ENCODE measurements at places on chromosomes 1 and 21. TPM values are rescaled to one million over a fixed set of nuclear protein-coding genes. Genes with fewer than 3 reads are reported as not detected.

DNA sequence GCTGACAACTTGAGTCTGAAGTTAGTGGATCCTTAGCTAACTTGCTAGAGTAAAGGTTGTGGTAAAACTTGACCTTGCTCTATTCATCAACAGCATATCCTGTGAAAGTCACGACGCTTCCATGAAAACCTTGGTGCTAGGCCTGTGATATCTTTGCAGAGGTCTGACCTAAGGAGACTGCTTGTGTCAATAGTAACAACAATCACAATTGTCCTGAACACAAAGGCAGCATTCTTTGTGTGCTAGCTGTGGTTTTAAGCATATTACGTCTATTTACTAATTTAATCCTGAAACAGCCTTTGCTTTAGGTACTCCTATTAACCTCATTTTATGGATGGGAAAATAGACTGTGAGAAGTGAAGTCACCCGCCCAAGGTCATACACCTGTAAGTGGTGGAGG is 2.8 kb upstream of the CLDN14 start:
- DNase-seq, result no peak

DNA sequence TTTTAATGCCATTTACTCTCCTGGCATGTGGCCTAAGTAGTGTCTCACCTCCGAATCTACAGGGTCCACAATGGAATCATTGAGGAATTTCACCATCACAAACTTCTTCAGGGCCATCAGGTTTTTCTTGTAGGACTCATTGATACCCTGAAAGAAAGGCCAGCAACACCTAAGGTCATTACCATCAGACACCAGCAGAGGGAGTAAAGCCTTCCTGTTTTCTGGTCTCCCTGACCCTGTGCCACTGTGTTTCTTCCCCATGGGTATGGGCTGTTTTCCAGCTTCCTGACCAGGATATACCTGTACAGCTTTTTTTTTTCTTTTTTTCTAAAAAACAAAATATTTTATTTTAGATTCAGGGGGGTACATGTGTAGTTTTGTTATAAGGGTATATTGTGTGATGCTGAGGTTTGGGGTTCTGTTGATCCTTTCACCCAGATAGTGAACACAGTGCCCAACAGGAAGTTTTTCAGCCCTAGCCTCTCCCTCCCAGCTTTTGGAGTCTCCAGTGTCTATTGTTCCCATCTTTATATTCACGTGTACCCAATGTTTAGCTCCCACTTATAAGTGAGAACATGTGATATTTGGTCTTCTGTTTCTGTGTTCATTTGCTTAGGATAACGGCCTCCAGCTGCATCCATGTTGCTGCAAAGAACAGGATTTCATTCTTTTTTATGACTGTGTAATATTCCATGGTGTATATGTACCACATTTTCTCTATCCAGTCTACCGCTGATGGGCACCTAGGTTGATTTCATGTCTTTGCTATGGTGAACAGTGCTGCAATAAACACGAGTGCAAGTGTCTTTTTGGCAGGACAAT is 18.3 kb downstream of the PPT1 start:
- no peak for DNase-seq

Gene SPRR2A
- total RNA-seq, result 2.5 TPM

Gene LDLRAD1
- total RNA-seq, result not detected

Gene PAX7
- not detected for total RNA-seq

Gene ANKRD13C
- total RNA-seq, result 26.0 TPM

Gene RNU5D-1
- not detected for total RNA-seq

- DNase-seq, result no peak
Observed at GRCh38 chr1:41444246-41444645, 40.2 kb downstream of the EDN2 start.

GRCh38 chr1:220368352-220369265 is 96.4 kb upstream of the RAB3GAP2 start:
- peak; percentile 81 for DNase-seq

Gene CDCA8
- 0.42 TPM for total RNA-seq

DNA sequence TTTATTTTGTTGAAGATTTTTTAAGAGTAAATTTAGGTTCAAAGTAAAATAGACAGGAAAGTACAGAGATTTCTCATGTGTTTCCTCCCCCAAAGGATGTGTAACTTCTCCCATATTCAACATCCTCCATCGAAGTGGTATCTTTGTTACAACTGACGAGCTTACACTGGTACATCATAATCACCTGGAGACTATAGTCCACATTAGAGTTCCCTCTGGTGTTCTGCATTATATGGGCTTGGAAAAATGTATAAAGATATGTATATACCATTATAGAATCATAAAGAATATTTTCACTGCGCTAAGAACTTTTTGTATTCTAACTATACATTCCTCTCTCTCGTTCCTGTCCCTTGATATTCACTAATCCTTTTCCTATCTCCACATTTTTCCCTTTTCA is 203.7 kb downstream of the AMY1C start:
- no peak for DNase-seq

DNA sequence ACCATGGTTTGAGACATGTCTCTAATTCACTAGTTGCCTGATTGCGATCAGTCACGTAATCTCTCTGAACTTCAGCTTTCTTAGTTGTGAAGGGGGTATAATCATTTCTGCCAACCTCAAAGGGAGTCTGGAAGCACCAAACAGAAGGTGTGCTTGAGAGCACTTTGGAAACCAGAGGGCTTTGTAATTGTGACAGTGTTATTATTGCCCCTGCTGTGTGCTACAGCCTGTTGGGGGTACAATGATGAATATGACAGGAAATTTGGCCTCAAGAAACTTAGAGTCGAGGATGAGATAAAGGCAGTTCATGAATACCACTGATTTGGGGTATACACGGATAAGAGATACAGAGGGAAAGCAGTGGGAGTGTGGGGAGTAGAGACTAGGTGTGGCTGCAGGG is 150.2 kb upstream of the CD34 start:
- DNase-seq, result no peak

DNA sequence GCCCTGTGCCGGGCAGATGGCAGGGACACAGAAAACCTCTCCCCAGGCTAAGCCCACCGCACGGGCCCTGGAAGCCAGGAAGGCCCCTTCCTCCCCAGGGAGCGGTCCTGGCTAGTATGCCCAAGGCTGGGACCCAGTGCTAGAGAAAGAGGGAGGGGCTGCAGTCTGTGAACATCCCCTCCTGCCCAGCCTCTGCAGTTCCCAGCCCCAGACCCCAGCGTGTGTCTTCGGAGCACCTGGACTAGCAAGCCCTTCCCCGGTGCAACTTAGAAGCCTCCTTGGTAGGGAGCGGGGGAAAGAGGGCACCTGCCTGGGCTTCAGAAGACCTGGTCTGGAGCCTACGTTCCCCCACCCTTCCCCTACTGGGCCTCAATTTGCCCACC is 2.1 kb downstream of the PLEKHG5 start:
- no peak for DNase-seq

DNA sequence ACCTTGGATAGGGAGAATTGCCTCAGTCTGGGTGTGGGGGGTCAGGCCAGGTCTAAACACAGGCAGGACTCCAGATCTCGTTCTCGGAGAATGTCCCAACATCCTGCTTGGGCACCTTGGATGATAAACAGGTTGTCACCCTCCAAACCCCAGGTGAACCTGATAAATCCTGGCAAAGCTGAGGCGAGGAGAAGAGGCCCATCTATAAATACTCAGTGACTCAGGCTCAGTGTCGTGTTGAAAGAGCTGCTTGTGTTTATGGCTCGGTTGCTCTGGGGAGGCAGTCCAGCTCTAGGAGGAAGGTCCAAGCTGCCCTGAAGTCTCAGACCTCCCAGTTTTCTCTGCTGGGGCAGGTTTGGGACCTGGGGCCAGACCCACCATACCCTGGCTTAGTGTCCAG is 15.8 kb upstream of the TRIM63 start:
- DNase-seq, result no peak

- DNase-seq, result no peak
Observed at GRCh38 chr1:41711581-41711980, 207.1 kb downstream of the HIVEP3 start.

Gene SYT14
- total RNA-seq, result 0.11 TPM

GRCh38 chr1:66711420-66711819 is 40.8 kb upstream of the DYNLT5 start:
- no peak for DNase-seq

GRCh38 chr1:197444755-197445154 is 176.7 kb downstream of the CRB1 start:
- no peak for DNase-seq

DNA sequence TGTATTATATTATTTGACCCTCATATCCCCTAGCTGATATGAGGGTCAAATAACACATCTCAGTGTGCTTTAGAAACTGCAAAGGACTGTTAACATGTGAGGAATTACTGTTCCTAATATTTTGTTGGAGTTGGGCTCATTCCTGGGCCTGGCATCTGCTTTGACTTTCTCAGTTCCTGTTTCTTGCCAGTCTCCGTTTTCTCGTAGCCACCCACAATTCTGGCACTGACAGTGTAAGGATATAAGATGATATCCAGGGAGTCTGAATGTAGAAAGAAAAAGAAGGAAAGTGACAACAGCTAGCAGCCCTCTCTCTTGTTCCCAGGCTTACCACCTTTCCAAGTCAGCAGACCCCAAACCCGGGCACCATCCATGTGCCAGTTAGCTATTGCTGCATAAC is 54.4 kb upstream of the SCMH1 start:
- no peak for DNase-seq

- no peak for DNase-seq
Observed at GRCh38 chr1:239308701-239309333, 77.6 kb upstream of the CHRM3 start.

GRCh38 chr1:208202333-208202995 is 41.7 kb downstream of the PLXNA2 start:
- no peak for DNase-seq

DNA sequence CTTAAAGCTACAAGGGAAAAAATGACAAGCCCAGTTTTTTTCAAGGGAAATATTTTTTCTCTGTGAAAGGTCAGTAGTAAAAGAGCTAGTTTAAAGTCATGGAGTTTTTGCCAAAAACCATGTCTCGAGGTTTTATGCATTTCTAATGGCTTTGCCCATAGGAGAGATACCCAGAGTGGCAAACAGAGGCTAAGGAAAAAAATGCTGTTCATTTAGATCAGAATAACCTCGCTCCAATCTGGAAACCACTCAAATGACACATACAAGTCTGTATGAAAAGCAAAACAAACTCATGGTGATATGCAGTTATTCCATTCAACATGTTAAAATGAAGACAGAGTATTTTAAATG is 36.9 kb upstream of the EDEM3 start:
- DNase-seq, result no peak

DNA sequence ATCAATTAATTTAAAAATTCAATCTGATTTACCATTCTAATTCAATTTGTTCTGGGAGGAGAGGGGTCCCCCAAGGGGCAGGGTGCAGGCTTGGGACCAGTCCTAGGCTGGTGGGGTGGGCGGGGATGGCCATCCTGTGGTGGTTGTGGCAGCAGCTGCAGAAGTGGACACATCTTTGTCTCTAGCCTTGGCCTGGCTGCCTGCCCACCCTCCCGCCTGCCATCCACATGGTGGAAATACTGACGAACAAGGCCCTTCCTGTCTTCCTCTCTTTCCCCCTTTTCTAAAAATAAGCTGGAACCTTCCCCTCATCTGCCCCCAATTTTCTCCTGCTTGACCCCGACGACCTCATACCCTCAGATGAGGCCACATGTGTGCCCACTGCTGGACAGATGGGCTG is 130.9 kb downstream of the FOXD2 start:
- no peak for DNase-seq

Gene CTSS
- total RNA-seq, result 49.4 TPM

Gene ATP6V1G3
- not detected for total RNA-seq

GRCh38 chr1:65260851-65261473 is 48.4 kb upstream of the DNAJC6 start:
- peak; percentile 66 for DNase-seq

DNA sequence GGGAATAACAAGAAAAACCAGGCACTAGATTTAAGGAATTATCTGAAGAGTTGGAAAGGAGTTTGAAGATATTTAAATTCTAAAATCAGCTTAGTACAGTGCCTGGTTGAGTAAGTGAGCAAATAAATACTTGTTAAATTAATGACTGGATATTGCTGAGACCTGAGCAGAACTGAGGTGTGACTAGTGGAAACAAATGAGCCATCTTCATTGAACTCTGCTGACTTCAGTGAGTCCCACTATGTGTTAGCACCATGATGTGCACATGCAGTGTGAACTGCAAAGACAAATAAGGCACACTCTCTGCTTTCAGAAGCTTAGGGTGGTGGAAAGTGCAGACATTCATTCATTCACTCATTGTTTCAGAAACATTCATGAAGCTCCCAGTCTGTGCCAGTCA is 48.7 kb downstream of the ELAPOR1 start:
- no peak for DNase-seq

Gene MRPL9
- 56.7 TPM for total RNA-seq

DNA sequence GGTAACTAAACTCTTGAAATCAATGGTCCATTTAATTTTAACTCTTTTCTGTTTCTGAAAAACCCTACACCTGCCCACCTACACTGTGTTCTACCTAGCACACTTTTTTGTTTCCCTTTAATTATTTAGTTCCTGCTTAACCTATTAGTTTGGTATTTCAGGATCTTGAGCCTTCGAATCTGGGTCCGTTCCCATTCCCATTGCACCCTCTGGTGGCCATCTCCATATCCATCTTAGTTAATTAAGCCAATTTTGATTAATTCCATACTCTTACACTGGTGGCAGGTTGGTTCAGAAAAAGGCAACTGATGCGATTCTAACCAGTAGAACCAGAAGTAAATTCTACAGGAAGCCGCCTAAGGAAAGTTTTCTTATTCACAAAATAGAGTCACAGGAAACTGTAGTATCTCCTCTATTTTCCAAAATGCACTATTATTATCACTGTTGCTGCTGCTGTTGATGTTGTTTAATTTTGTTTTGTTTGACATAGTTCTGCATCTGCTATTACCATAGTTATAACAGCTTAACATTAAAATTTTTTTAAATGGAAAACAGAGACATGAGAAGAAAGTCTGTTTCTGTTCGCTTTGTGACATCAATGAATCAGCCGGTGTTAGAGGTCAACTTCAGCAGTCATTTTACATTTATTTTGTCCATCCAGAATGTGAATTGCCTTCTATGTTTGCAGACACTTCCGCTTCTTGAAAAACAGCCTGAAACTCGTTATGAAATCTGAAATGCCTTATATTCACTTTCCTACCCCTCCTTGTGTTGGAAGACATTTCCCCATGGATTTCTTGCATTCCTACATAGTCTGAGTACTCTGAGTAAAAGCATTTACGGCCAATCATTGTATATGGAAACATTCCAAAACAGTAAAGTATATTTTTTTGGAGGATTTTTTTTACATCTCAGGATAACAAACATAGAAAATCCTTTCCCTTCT is 115.5 kb upstream of the NCAM2 start:
- no peak for DNase-seq

DNA sequence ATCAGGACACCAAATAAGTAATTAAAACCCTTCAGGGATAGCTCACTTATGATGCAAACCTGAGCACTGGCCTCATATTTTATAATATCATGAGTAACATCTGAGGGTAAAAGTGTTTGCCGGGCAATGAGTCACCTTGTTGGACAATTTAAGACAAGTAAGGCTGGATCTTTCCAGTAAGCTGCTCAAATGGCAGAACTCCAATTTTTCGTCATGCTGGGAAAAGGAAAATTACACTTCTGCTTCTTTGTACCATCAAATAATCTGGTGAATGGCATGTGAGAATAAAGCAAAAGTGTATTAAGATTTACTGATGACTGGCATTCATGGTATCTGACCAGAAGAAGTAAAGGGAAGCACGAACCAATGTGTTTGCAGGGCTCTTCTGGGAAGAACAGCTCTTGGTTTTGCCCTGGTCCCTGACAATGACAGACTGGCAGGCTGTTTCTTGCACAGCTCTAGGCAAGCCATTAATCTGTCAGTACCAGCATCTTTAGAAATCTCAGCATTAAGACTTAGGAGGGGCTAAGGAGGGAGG is 392.2 kb downstream of the VAV3 start:
- no peak for DNase-seq

- no peak for DNase-seq
Observed at GRCh38 chr1:183159960-183160359, 26.1 kb upstream of the LAMC2 start.

Data from esophagus muscularis mucosa (tissue), 4 donors.